CD8-positive, alpha-beta memory T cell (primary cell): ENCODE measurements at places on chromosomes 7 and 10.
A peak's percentile ranks its signal among the peaks of the same experiment; 100 is the strongest.

- DNase-seq = peak; percentile 74
Observed at GRCh38 chr7:44145479-44145968, 4.4 kb upstream of the MYL7 start.

DNA sequence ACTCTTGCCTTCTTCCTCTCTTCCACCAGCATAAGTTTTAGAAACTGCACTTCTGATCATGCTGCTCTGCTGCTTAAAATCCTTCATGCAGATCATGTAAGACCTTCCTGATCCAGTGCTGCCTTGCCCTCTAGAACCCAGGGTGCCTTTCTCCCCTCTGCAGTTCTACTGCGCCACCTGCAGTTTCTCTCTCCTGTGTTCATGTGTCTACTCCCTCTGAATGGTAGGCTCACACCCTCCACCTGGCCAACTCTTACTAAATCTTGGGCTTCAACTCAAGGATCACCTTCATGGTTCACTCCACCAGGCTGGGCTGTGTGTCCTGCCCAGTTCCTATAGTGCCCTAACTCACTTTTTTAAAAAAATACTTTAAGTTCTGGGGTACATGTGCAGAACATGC is 174.6 kb upstream of the ITGB1 start:
- no peak for DNase-seq

DNA sequence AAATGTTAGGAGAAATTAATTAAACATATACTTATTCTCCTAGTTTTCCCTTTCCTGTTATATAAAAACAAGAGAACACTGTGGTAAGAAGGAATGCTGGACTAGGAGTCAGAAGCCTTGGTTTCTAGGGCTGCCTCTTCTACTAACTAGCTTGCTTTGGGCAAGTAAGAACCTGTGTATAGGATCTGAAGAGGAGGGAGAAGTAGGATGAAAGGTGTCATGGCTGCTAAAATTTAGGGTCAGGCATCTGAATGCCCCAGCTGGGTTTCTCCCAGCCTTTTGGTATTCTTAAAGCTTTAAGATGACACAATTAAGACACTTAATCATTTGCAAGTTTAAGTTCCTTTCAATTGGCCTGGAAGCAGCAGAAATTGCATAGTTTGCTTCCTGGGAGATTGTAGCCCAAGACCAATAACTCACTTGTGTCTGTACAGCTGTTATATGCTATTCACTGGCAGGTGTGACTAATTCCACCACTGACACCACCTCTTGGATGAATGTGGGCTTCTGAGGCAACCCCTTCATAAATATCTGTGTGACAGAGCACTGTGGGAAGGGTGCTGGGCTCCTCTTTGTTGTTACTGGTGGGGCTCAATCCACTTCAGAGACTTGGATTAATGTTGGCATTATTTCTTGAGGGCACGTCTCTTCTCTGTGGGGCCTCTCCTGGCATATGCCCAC is 137.2 kb downstream of the LRMDA start:
- no peak for DNase-seq

DNA sequence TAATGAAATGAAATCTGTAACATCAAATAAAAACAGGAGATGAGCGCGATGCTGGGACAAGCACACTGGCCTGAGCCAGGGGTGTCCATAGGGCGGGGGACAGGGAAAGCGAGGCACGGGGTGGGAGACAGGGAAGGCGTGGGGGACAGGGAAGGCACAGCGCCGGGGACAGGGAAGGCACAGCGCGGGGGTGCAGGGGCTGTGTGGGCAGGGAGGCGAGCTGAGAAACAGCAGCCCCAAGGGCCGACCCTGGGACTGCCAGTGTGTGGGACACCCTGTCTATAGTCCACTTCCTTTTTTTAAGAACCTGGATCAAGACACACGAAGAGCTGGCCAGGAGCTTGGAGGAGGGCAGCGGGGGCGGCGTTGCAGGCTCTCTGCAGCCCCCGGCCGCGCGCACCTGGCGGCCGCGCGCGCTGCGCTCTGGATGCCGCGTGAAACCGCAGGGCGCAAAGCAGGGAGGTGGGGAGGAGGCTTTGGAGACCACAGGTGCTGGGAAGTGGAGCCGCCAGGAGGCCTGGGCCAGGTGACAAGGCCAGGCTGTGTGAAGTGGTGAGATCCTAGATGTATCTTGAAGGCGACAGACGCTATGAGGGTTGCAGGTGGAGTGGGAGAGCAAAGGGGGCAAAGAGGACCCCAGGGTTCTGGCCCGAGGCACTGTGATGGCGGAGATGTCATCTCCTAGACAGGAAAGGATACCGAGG is 157.7 kb downstream of the COBL start:
- DNase-seq = no peak

- peak; percentile 76 for DNase-seq
Observed at GRCh38 chr10:6201516-6201975, 1.2 kb upstream of the PFKFB3 start.

- no peak for DNase-seq
Observed at GRCh38 chr10:33260403-33261149, 73.9 kb downstream of the NRP1 start.

GRCh38 chr10:133445751-133446708 is 7.7 kb upstream of the SCART1 start:
- DNase-seq = no peak

DNA sequence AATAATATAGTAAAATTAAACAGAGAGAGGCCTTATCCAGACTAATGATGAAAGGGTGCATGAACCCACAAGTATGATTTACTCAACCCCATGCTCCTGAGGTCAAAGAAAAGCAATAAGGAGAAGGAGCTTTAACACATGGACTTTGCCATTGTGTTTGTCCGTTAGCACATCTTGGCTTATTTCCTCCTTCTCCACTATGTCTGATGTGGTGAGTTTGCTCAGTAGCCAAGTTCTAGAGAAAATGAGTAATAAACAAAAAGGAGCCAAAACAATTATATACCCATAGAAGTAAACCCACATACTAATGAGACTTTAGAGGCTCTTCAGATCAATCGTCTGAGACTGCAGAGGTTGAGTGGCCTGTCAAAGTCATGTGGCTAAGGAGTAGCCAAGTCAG is 26.1 kb upstream of the ADD3 start:
- no peak for DNase-seq

- DNase-seq = no peak
Observed at GRCh38 chr10:65952086-65952485, 973.8 kb upstream of the LRRTM3 start.

DNA sequence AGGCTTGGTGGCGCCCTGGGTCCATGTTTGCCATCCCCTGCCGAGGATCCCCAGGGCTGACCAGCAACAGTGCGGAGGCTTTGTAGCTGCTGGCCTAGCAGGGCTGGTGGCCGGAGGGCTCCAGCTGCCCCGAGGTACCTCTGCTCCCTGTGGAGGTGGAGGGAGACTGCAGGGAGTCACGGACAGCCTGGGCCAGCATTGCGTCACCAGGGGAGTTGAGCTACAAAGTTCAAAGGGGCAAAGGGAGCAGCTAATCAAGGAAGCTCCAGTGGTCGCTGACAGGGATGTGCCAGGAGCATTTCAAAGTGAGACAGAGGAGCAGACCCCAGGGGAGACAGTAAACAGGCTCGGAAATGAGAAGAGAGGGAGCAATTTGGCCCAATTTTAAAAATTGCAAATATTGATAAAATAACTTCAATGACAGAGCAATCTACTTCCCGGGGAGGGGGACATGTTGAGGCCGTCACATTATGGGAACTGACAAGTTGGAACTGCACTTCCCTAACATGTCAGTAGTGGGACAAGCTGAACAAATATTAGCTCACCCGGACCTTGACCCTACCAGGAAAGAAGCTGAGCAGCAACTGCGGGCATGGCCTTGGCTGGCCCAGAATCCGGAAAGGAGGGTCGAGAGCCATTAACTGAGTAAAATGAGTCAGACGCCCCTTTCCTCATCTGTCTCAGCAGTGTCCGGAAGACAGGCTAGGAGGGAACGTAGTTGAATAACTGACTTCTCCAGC is 39.4 kb downstream of the BTBD16 start:
- DNase-seq = no peak

GRCh38 chr10:62054408-62054807 is 152.9 kb downstream of the ARID5B start:
- no peak for DNase-seq

DNA sequence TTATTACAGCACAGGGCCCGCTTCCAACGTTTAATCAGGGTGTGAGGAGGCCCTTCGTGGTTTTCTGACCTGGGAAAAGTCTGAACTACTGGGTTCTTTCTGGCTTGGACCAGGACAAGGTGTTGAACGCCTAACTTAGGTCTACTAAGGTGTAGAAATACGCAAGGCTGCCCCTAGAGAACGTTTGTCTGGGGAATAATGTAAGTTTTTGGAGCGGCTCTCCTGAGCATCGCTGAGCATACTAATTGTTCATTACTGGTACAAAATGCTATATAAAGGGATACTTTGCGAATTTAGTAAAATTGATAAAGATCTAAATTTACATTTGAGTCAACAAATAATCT is 32.4 kb upstream of the TOMM7 start:
- no peak for DNase-seq

GRCh38 chr10:126705951-126706565 is 35.6 kb upstream of the C10orf90 start:
- DNase-seq = no peak

GRCh38 chr7:73891178-73891885 is 30.4 kb downstream of the TMEM270 start:
- no peak for DNase-seq

DNA sequence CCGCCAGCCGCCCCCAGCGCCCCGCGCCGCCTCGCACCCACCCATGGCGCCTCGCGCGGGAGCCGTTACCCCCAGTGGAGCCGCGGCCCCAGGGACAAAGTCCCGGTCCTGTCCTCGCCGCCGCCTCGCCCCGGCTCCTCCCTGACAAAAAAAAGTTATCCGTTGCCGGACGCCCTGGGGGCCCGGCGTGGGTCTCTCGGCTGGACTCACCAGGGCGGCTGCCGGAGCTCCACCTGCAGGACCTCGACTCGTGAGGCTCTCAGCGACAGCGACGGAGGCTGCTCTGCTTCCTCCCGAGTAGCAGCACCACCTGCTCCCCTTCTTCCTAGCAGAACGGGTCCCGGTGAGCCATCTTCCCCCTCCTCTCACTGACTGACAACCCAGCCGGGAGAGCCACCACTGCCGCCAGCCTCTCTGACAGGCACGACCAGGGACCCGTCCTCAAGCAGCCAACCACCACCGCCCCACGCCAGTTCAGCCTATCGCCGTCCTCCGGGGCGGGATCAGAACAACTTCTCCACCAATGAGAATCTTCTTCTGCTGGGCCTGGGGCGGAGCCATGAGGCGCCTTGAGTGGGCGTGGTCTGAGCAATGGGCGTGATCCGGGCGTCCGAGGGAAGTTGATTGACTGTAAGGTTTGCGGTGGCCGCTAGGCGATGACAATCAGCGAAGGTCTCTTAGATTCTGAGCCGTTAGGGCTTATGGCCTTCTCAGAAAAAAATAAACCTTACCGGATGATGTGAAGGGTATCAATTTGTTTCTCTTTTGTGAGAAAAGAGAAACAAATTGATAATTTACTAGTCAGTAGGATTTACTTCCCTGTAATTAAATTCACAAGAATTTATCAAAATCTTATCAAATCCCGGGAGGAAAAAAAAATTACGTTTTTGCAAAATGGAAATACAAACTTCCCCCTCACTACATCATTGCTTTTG is at the start of gene HYCC1:
HYCC1 (minus strand) TSS at position 416 of the 935 bp plus-strand sequence. CDS start 23,019 bp downstream, outside the sequence.
- peak; percentile 98 for DNase-seq

DNA sequence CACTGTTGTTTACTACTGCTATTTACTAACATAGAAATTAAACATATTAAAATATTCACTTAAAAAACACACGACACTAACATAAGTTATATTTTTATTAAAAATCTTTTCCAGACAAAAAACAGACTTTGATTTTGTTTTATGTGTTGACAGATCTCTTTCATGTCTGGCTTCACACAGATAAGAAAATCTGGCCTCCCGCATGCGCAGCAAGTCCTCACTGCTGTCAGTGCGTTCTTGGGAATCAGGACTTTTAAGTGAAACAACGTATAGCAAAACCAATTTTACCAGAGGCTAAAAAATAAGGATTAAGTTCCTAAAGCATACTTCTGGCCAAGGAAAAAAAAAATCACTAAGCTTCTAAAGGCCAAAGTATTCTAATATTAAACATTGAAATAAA is 1.2 kb upstream of the IDI1 start:
- DNase-seq = no peak

DNA sequence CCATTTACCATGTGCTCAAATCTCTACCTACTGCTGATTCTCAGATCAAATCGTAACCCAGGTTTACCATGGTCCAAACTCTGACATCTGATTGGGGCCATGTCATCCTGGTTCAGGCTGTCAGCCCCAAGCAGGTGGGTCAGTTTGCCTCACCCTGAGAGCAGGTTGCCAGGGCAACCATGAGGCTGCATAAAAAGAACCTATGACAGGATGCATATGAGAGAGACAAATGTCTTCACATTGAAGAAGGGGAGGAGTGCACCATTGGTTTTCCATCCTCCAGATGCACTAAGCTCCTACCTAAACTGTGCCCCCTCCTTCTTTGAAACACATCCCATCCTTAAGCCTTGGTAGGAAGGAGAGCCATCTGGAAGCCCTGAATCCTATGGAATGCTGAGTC is 10.2 kb downstream of the PRSS1 start:
- no peak for DNase-seq

DNA sequence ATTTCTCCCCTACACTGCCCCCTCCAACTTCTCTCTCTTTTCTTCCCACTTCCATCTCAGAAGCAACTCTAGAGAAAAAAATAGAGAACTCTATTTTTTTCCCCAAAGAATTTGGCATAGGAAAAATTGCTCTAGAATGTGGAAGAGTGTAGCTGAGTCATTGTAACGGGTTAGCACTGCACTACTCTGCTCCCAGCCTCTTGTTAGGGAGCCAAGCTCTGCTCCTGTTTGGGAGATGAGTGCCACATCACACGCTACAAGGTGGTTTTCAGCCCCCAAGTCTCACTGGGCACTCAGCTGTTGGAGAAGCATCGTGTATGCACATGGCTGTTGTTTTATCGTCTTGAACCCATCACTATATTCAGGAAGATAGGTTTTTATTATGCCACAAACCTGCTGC is 136.4 kb downstream of the BMPER start:
- no peak for DNase-seq

DNA sequence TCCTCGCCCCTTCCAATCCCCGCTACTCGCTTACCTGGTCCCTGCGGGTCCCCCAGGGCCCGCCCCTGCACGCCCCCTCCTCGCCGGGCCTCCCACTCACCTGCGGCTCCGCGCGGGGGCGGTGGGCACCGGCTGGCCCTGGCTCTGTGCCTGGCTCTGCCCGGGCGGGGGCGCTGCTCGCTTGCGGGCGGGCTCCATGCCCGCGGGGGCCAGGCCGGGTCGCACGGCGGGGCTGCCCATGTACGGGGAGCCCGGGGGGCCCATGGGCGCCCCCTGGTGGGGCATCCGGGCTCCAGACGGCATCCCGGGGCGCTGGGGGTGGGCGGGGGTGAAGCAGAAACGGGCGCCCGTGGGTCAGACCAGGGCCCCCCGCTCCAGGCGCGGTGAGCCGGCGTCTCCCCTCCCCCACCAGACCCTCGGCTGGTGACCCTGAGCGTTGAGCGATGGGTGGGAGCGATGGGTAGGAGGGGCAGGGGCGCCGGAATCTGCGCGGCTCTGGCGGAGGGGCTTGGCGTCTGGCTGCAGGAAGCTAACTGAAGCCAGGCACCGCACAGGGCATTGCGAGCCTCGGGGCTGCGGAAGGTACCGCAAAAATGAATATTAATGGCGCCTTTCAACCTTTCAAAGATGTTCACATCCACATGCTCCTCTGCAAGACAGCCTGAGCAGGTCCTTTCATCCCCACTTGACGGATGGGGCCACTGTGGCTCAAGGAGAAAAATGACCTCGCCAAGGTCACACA is 3.0 kb downstream of the SMARCD3 start:
- peak; percentile 69 for DNase-seq

GRCh38 chr10:11530806-11531205 is 80.6 kb downstream of the USP6NL start:
- no peak for DNase-seq
